ENCODE measurements at places on chromosomes 12 and 14. TPM values are rescaled to one million over a fixed set of nuclear protein-coding genes. Genes with fewer than 3 reads are reported as not detected.

Gene EVL
- polyA plus RNA-seq = 14.2 TPM

Gene TCL1A
- polyA plus RNA-seq = not detected

Gene FITM1
- 0.23 TPM for polyA plus RNA-seq

Gene ZC2HC1C
- polyA plus RNA-seq = 0.85 TPM

Gene GSG1
- 0.26 TPM for polyA plus RNA-seq

Gene CYP27B1
- 0.76 TPM for polyA plus RNA-seq

Gene PNMA1
- polyA plus RNA-seq = 11.6 TPM
